ENCODE measurements at places on chromosomes 3 and 15.

DNA sequence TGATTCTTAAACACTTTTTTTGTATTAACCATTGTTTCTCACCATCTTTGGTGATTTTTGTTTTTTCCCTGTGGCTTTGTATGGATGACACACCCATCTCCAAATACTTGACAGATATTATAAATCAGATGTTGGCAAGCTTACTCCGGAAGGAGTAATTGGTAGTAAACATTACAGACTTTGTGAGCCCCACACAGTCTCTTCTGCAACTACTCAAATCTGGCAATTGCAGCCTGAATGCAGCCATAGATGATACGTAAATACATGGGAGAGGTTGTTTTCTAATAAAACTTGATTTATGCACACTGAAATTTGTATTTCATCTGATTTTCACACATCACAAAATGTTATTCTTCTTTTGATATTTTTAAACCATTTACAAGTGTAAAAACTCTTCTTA, 331.5 kb downstream of the ARPP21 start:
- DNase-seq = no peak

DNA sequence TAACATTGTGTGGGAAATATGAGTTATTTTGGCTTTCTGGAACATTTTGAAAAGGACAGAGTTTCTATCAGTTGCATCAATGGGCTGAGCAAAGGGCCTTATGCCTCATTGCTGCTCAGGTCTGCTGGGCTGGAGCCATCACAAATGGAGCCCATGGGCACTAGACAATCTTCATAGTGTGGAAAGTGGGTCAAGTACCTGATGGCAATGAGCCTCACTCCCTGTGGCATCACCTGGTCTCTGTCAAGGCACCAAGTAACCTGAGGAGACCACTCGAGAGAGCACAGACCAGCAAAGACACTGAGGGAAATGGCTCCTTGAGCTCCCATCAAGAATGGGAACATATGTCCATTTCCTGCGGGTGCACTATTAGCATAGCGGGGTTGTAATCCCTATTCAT, 96.7 kb upstream of the PPP2R3A start:
- no peak for DNase-seq

GRCh38 chr3:113844622-113845222, 6.1 kb downstream of the GRAMD1C start:
- DNase-seq = no peak

GRCh38 chr3:192373032-192373431, 354.3 kb downstream of the FGF12 start:
- DNase-seq = no peak

GRCh38 chr3:117735481-117736101, 1026.0 kb downstream of the TUSC7 start:
- peak; percentile 50 for DNase-seq

DNA sequence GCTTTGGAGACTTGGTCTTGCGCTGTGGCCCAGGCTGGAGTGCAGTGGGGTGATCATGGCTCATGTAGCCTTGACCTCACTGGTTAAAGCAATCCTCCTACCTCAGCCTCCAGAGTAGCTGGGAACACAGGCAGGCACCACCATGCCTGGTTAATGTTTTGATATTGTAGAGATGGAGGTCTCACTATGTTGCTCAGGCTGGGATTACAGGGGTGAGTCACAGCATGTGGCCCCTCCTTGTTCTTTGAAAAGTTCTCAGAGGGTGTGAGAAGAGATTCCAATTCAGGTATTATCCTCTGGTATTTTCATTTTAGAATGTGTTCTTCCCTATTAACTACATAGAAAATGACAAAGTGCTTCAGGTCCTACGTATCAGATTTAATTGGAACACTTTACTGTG, 51.9 kb upstream of the RPL32 start:
- DNase-seq = no peak

GRCh38 chr3:80408030-80408721, 640.4 kb upstream of the ROBO1 start:
- DNase-seq = no peak

DNA sequence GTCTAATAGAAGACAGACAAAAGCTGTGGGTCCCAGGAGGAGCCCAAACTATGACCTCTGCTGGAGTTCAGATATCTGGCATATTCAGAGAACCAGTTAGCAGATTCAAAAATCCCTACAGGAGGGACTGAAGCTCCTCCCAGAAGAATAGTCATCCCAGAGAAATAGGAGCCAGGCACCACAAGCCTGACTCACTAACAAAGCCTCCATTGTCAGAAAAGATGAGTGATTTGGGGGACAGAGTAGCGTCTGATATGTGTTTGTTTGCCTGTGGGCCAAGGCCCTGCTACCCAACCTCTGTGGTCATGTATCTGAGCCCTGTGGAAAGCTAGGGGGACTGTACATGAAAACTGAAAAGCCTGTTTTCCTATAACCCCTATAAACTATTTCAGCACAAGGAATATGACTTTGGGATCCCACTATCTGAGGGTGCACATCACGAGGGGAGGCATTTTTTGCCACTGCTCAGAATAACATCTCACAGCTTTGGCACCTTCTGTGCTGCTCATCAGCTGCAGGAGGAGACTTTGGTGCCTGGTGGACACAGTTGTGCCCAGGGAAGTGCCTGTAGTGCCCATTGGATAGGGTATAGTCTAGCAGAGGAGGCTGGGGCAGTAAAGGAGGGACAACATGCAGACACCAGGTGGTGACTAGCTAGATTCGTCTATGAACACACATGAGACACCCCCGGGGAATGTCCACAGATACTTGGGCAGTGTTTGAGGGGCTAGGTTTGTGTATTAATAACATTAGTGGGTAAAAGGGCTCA, 9.7 kb upstream of the LARP6 start:
- peak; percentile 66 for DNase-seq

GRCh38 chr3:149957361-149958125, 13.2 kb downstream of the PFN2 start:
- DNase-seq = no peak

DNA sequence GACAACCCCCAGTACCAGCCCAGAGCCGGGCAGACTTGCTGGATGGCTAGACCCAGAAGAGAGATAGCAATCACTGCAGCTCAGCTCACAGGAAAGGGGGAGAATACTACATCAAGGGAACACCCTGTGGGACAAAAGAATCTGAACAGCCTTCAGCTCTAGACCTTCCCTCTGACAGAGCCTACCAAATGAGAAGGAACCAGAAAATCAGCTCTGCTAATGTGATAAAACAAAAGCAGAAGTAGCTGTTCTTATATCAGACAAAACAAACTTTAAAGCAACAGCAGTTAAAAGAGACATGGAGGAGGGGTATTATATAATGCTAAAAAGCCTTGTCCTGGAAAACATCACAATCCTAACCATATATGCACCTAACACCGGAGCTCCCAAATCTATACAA, 283.3 kb downstream of the KLF13 start:
- no peak for DNase-seq

DNA sequence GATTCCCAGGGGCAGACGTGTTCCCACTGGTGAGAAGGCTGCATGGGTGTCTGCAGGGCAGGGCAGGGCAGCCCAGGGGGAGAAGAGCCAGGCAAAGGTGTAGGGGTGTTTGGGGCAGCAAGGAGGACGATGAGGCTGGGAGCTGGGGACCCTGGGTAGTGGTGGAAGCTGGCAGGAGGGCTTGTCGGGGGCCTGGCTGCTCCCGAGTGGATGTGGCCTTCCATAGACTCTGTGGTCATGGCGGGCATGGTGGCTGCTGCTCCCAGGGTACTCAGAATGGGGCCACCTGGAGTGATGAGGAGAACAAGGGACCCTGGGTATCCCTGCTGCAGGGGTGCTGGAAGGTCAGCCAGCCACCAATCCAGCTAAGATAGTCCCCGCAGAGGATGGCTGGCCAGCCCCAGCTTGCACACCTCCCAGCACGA, 107.5 kb downstream of the WNT7A start:
- DNase-seq = no peak

- DNase-seq = no peak
Observed at GRCh38 chr3:43094381-43094780, 11.5 kb downstream of the POMGNT2 start.

- DNase-seq = no peak
Observed at GRCh38 chr3:143276592-143276991, 157.0 kb downstream of the CHST2 start.

DNA sequence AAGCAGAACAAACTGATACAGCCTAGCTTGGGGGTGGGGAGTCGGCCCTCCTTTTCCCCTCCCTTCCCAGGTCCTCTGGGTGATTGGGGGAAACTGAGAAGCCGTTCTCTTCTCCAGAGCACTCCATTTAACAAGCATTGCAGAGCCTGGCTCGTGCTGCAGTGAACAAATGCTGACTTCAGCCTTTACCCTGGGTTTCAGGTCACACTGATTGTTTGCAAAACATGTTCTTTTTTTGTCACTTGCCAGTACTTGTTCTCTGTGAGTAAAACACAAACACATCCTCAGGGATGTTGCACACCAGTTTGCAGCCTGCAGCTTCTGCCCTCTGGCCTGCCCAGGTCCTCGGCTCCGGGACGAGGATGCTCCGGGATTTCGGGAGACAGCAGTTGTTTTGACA, 132.8 kb downstream of the PGPEP1L start:
- DNase-seq = no peak

DNA sequence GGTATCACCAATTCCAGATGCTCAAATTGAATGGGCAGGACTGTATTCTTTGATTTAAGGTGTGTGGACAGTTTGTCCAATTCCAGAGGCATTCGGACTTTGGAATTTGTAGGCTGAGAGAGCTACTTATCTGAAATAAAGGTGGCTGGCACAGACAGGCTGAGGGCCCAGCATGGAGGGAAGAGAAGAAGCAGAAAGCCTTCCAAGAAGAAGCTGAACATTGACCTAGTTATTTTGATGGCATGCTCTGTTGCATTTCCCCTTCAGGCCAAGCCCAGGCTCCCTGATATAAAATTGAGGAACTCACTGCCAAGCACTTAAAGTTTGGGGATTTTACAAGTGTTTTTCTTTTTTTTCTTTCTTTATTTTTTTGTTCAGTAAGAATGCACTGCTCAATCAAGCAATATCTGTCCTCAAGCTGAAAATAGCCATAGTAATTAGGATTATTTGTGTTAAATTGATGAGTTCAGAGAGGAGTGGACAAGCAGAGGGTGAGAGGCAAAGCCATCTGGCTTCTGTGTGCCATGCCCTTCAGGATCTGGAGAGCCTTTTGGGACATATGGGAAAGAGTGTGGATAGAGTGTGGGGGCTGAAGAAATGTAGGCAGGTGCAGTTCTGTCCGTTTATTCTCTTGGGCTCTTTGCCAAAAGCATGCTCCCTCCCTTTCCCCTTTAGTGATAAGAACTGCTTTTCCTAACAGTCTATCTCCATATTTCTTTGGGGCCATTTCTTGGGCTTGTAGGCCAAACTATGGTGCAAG, 148.9 kb downstream of the OXSM start:
- DNase-seq = no peak

DNA sequence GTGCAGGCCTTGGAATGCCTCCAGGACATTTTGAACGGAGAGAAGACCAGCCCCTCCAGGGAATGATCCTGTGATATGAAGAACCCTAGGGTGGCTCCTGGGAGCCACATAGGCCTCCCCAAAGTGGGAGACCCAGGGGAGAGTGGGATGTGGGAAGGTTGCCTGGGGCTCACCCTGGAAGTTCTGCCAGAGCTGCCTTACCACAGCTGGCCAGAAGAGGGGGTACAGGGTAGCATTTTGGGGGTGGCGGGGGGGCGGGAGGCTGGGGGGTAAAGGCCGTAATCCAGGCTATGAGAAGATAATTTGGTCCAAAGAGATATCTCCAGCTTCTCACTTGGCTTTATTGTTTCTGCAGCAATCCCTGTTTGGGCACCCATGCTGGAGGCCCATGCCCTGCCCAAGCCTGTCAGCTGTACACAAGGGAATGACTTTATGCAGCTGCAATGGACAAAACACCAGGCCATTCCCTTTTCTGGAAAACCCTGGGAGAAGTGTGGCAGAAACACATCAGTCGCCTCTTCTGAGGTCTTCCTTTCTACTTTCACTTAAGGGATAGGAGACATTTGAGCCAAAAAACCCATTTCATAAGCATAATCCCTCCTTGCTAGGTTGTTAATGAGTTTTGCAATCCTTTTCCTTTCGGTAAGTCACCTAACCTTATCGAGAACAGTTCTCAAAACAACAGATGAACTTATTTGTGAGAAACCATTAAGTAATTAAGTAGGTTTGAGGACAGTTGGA, 11.0 kb upstream of the MUSTN1 start:
- no peak for DNase-seq

DNA sequence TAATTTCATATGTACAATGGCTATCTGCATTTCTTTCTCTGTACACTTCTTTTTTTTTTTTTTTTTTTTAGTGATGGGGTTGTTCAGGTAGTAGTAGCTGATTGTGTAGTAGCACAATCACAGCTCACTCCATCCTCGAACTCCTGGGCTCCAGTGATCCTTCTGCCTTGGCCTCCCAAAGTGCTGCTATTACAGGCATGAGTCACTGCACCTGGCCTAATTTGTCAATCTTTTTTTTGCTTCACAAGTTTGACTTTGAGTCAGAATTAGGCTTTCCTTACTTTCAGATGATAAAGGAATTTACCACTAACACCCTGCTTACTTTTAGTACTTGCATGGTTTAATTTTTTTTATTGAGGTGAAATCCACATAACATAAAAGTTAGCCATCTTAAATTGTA, 28.0 kb downstream of the MAP1A start:
- no peak for DNase-seq

DNA sequence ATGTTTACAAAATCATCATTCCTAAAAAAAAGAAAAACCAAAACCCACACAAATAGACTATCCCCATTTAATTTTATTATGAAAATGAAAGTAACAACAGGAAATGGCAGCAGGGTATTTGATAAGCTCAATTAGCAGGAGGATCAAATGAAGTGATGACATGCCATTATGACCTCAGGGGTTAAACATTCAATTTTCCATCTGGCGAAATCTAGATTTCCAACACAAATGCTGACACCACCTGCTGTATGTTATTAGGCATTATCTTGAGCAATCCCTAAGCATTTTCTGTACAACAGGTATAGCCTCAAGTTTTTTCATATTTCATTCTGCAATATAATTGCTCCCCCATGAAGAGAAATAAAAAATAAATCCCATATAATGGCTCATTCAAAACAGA, 57.1 kb downstream of the SHQ1 start:
- DNase-seq = no peak

DNA sequence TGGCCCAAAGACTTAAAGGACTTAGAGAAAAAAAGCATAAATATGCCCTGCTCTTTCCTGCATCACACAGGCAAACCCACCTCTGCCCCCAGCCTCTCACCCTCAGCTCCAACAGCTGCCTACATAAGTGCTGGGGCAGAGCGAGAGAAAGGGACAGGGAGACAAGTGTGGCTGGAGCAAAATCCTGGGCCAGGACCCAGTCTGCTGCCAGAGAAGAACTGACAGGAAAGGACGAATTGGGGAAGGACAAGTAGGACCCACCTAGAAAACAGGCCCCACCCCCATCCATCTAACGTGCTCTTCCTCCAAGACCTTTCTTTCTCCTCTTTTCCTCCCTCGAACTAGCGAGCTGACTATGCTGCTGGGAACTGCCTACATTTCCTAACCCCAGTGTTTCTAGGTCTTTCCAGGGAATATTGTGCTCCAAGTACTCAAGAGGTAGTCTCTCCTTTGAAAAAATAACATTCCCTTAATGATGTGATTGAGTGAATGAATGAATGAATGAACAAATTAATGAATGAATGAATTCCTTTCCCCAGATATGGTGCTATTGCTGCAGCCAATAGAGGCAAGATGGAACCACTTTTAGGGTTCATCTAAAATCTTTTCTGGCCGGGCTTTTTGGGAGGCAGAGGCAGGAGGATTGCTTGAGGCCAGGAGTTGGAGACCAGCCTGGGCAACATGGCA, 18.4 kb downstream of the IGDCC4 start:
- no peak for DNase-seq
